ENCODE measurements at places on chromosomes 13 and 19.

GRCh38 chr19:10670876-10671804 lies 17.0 kb downstream of the ILF3 start:
- DNase-seq = no peak

GRCh38 chr19:39083983-39084731 lies at the start of gene ACP7:
TSS of gene ACP7 (plus strand) at chr19:39084368. CDS start at chr19:39085270, 902 bp downstream.
- DNase-seq = no peak

DNA sequence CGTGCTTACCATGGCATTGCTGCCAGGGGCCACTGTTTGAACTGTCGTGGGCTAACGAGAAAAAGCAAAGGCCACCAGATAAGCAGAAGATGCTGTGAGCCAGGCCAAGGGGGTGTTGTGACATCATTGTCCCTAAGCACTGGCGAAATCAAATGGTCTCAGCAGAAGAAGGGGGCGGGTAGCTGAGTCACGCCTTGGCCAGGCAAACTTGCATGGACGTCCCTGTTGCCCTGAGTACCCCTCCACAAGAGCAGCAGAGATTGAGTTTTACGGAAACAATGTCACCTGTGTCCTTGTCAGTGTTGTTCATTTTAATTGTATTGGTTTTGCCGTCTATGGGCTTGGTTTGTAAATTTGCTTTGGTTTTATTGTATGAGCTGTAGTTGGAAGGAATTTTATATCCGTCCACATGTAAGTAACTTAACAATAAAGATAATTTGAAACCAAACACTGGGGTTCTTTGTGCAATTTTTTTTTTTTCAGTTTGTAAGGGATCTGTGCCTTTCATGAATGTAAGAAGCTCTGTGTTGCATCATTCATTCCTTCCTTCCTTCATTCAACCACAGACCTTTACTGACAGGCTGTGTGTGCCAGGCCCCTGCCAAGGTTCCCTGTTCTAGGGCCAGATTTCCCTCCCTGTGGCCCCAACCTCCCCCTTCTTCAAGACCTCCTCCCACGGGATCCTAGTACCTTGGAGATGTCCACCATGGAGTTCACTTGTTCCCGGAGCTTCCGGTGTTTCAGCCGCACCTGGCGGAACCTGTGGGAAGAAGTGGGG lies 12.3 kb downstream of the KCNN4 start:
- no peak for DNase-seq

GRCh38 chr19:44677019-44677811 lies 5.9 kb downstream of the CEACAM19 start:
- no peak for DNase-seq

Measured in LNCaP clone FGC (cell line).